SHP77 (cell line): ENCODE measurements at places on chromosomes 3 and 15.
A peak's percentile ranks its signal among the peaks of the same experiment; 100 is the strongest.

- no peak for DNase-seq
These were observed 97.8 kb upstream of the AKAP13 start for GRCh38 chr15:85282504-85283115.

DNA sequence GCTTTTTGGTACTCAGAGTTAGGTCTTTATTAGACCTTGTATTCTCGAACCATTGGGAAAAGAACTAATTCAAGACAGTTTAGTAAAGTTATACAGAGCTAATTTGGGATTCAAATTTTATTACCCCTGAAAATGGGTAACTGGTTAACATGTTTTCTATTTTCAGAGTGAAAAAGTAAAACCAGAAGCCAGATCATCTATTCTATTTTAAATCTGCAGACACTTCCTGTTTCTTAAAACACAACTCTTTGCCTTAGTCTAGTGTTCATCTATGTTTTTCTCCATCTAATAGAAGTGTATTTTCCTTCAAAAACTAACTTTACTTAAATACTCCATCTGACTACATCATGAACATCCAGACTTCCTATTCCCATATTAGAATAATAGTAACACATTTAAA is 113.4 kb downstream of the CCNL1 start:
- no peak for DNase-seq

DNA sequence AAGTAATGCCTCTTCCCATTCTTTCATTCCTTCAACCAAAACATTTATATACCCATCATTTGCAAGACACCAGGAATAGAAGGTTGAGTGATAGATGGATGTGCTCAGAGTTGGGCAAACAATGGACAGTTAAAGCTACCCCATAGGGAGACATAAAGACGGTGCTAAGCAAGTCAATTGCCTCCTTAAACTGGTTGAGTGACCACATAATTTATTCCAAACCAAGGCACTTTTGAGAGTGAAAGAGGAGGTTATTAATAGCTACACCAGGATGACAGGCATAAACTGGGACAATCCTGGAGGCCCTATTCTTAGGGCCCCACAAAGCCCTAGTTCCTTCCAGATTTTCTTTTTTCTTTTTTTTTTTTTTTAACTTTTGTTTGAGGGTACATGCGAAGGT is 21.4 kb upstream of the DYNC1LI1 start:
- DNase-seq, result no peak

DNA sequence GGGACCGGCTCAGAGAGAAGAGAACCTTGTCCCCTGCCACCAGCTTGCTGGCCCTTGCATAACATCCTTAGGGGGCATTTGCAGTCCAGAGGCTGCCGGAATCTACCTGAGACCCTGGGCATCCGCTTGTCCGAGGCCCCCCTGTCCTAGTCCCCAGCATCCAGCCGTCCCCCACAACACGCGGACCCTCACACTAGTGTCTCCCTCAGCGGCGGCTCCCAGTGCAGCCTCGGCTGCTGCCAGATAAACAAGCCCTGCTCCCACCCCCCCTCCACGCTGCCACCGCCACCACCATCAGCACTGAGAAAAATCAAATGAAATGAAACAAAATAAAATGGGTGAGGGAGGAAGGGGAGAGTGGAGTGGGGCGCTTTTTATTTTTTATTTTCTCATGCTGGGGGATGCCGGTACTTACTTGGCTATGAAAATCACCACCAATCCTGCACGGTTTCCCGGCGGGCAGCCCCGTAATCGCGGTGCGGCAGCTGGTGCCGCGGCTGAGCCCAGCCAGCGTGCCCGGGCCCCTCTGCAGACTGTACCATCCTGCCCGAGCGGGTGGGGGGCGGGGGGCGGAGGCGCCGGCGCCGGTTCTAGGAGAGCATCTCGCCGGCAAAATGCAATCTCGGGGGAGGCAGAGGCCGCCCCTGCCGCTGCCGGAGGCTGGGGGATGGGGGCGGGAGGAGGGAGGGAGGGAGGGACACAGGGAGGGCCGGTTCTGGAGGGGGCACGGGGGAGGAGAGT is at the start of gene ATP2B2:
Gene ATP2B2 (minus strand): TSS at position 537 of the 741 bp plus-strand sequence. CDS start 56,043 bp downstream, outside the sequence.
- DNase-seq, result peak; percentile 9
